ENCODE measurements at places on chromosomes 11 and 22.

GRCh38 chr22:48827904-48828555, 999.6 kb downstream of the BRD1 start:
- no peak for DNase-seq

GRCh38 chr11:95680169-95680929, 109.2 kb downstream of the FAM76B start:
- no peak for DNase-seq

DNA sequence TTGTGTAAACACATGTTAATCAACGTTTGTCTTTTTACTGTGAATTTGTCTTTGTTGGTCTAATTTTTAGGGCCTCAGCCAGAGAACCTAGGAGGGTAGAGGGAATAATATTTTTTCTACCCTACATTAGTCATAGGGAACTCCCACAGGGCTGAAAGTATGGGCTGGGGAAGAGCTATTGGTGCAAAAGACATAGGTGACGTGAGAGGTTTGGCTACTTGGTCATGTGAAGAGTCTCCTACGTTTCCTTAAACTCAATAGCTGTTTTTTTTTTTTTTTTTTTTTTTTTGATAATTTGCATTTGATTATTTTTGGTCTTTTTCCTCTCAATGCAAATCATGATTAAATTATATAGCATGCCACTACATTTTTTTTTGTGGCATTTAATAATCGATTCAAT, 15.9 kb upstream of the MMP7 start:
- no peak for DNase-seq

- DNase-seq = no peak
Measured at GRCh38 chr22:38249803-38250642, 22.8 kb downstream of the TMEM184B start.

DNA sequence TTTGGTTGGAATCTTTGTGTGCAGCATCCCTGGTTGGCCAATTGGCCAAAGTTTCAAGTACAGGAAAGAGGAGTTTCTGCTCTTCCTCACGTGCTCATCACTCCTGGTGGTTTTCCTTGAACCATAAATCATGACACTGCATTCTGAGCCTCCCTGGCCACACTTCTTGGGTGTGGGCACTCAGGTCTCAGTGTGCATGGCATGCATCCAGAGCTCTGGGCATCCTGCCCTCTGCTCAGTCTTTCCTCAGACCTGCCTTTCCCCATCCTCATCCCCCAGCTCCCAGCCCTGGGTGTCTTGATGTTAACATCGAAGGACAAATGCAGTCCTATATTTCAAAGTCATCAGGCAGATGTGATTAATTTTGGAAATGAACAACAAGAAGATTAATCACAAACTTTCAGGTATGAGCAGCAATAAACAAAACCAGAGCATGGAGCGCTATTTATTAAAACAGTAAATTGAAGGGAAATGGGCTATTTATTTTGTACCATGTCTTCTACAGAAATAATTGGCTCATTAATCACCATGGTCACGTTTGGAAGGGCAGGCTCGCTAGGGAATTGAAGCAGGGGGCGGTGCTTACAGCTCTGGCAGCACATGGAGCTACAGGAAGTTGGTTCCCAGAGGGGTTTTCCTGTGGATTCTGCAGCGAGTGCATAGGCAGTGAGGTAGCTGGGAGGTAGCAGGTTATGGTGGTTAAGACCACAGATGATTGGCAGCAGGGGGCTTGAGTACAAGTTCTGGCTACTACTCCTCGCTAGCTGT, 89.6 kb downstream of the CSNK2A3 start:
- DNase-seq = no peak

- no peak for DNase-seq
Measured at GRCh38 chr11:91790346-91791170, 434.1 kb upstream of the FAT3 start.

DNA sequence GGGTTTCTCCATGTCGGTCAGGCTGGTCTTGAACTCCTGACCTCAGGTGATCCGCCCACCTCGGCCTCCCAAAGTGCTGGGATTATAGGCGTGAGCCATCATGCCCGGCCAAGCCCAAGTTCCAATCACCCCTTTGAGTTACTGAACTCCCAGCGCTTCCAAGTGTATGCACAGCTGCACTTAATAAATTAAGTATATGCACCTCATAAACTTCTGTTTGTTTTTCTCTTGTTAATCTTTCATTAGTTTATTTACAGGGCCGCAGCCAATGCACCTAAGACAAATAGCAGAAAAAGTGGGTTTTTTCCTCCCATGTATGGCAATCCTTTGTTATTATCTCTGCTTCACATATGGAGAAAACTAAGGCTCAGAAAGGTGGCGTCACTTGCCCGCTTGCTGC, 21.3 kb downstream of the SYN3 start:
- no peak for DNase-seq

DNA sequence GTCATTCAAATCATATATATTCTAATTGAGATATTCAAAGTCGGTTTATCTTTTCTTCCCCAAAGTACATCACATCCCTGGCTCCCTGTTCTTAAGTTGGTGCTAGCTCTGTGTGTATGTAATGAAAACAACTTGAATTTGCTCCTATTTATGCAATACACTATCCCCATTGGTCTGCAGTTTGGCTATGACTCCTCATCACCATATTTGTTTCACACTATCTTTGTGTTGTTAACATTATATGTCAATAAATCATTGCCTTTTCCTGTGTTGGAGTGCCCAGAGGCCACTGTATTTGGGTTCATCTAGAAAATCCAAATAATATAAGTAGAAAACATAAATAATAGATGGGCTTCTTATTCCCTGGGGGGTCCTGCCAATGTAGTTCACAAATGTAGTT, 306.6 kb upstream of the TENM4 start:
- no peak for DNase-seq

- DNase-seq = no peak
Measured at GRCh38 chr22:24989541-24989951, 37.0 kb downstream of the KIAA1671 start.
